ENCODE measurements at places on chromosomes 4 and X.

DNA sequence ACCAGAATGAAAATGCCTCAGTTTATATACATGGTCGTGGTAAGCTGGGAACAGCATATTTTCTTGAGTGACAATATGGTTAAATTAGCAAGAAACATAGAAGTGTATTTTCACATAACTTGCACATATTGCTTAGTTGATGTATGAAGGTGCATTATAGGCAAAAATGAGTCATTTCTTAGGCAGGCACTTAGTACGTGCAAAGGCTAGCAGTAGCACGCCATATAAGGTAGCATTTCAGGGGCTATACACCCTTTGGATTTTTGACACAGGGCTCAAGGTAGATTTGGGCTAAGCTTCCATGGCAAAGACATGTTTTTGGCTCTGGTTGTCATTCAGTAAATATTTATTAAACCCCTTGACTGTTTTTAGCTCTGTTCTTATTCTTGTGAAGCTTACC is 33.1 kb downstream of the PCDH7 start:
- no peak for DNase-seq

DNA sequence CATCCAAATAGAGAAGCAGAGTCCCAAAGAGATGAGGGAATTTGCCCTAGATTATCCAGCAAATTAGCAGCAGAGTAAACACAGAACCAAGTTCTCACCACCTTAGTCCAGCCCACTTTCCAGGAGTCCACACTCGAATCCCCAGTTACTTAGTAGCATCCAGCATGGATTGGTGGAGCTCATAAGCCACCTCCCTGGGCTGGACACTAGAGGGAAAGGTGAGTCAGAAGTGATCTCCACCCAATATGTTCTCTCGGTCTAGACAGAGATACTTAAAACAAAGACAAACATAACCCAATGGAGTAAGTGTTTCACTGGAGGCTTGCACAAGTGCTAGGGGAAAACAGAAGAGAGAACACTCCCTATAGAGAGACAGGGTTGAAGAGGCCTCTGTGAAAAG is 105.1 kb upstream of the CPEB2 start:
- no peak for DNase-seq

- DNase-seq: no peak
These were observed 48.9 kb downstream of the JADE3 start for GRCh38 chrX:46961097-46961496.

DNA sequence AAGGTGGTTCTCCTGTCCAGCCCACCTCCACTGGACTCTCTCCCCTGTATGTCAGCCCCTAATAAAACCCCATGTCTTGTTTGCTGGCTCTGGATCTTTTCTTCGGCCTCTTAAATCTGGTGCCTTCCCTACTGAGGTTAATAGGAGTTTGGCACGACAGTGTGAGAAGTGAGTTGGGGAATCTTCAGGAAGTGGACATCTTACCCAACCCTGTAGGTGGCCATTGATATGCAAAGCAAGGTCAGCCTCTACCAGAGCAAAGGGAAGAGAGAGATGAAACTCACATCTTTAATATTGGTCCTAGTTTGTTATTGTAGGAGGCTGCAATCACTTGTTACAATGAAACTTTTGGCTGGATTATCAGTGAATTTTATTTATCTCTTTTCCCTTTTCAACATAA is 111.7 kb downstream of the CHRDL1 start:
- no peak for DNase-seq

Measured in stimulated activated effector memory CD8-positive, alpha-beta T cell treated with anti-CD3 and anti-CD28 coated beads, Interleukin-12 subunit alpha, Interleukin-12 subunit beta, amount 100 ng/mL, for 72 hours (primary cell).